RPMI8226 (cell line): ENCODE measurements at places on chromosomes 3 and 15.

DNA sequence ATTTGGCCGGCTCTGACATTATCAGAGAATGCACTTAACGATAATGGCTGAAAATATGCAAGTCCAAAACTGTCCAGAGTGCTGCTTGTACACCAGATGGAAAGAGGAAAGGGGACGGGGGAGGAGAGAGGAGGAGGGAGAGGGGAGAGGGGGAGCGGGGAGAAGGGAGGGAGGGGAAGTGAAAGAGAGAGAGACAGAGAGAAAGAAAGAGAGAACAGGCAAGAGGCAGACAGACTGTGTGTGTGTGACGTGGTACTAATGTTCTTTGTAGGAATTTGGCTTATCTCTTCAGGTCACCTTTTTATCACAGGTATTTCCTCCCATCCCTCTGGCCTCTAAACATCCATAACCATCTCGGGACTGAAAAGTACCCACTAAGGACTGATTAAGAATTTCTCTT lies 75.1 kb upstream of the LMOD3 start:
- no peak for DNase-seq

DNA sequence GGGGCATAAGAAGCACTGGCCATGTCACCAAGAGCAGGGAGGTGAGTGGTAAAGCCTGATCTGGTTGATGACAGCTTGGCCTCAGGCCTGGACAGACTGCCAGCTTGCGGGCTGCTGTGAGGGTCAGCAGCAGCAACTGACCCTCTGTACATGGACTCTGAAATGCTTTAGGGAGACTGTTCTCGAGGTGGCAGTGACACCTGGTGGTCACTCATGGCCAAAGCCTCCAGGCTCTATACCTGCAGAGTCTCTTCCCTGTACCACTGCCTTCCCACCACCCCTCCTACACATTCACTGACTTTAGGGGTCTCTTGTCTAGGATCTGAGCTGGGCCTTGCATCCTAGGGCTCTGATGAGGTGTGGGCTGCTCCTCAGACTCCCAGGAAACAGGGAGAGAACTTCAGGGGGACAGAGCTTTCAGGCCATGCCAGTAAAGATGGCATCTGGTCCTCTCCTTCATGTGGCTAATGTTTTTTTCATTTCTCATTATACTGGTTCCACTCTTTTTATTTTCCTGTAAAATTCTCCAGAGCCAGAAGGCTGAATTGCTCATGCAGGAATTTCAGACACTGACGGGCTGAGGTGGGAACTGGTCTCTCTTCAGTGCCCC lies 17.2 kb upstream of the TIMP4 start:
- peak; percentile 63 for DNase-seq

GRCh38 chr3:85589145-85589544 lies 630.4 kb downstream of the CADM2 start:
- no peak for DNase-seq

- DNase-seq, result no peak
Observed at GRCh38 chr3:140505213-140505612, 172.7 kb upstream of the TRIM42 start.

GRCh38 chr15:25742776-25743547 lies 120.2 kb downstream of the ATP10A start:
- no peak for DNase-seq

- DNase-seq, result no peak
Observed at GRCh38 chr3:10352146-10352911, 31.4 kb upstream of the SEC13 start.

- DNase-seq, result no peak
Observed at GRCh38 chr15:35693286-35693685, 147.3 kb upstream of the DPH6 start.

DNA sequence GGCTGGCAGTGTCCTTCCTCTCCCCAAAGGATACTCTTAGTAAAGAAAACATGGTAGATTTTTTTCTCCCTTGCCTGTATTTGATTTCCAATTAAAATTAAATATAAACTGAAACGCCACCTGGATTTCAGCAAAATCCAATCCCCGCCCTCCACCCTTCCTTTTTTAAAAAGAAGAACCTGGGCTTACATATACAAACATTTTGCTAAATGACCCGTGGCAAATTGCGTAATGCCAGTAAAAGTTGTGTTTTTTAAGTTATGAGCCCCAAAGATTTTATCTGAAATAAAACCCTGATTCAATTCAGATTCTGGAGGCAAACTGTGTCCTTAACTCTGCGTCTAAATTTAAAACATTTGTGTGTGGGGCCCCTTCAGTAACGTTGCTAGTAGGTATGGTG lies 403.0 kb downstream of the FOXP1 start:
- no peak for DNase-seq

GRCh38 chr3:180142041-180142440 lies 105.3 kb upstream of the PEX5L start:
- peak; percentile 19 for DNase-seq

DNA sequence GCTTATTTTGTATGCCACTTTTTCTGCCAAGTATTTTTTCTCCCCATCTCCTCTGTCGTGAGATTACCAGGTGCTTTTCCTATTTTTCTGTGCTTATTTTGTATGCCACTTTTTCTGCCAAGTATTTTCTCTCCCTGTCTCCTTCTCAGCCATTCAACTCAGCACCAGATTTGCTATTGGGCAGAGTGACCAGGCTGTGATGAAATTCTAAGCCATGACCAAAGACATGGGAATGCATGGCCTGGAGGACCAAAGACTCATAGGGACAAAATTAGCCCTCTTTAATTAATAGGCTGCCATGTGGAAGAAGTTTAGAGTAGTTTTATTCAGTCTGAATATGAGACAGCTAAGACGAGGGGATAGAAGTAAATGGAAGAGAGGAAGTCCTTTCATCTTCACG lies 257.4 kb downstream of the SQOR start:
- DNase-seq, result no peak

GRCh38 chr3:151318991-151319390 lies 2.4 kb upstream of the GPR87 start:
- DNase-seq, result no peak

DNA sequence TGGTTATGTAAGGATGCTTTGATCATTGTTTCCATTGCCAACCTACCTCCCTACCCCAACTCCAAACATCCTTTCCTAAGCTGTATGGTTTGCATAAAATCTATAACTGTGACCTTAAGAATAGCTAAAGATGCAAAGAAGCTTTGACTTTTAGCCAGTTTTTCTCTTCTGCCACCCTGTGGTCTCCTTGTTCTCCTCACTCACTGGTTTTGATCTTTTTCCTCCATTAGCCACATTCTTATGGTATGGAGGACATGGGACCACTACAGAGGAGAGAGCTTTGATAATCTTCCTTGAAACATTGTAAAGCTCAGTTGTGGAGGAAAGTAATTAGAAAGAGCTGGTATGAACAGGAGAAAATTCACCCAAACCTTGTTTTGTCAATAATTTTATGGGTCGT lies 115.9 kb downstream of the NEK11 start:
- DNase-seq, result no peak

- DNase-seq, result no peak
Observed at GRCh38 chr3:73813291-73813690, 188.6 kb upstream of the PDZRN3 start.

DNA sequence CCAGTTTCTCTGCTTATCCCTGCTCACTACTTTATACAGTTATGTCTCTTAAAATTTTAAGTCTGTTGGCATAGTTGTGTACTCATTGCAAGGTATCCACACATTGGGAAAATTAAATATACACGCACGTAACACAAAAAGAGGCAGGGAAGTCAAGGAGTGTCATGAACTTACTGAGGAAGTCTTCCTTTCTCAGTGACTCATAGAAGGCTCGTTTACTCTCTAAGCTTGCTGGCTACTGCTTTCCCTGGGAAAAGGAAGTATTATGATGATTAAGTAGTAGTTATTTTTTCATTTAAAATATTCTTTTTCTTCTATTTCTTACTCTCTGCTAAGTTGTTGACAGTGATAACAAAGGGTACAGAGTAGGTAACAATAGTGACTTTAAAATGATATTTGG lies 287.3 kb downstream of the UBE2E2 start:
- no peak for DNase-seq

- DNase-seq, result no peak
Observed at GRCh38 chr3:107797586-107797985, 274.8 kb downstream of the BBX start.

DNA sequence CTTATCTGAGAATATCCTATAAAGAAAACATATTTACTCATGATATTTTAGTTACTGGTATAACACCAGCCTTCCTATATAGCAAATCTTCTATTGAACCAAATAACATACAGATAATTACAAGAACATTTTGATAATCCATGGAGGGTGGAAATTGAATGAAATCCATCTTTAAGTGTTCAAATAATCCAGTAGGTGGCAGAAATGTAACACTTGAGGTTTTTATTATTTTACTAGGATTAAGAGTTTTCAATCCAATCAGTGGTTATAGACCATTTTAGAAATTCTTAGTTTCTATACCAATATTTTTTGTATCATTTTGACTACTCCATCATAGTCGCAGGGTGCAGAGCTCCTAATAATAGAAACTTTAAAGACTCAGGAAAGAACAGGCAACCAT lies 101.9 kb upstream of the KCNH8 start:
- DNase-seq, result no peak

DNA sequence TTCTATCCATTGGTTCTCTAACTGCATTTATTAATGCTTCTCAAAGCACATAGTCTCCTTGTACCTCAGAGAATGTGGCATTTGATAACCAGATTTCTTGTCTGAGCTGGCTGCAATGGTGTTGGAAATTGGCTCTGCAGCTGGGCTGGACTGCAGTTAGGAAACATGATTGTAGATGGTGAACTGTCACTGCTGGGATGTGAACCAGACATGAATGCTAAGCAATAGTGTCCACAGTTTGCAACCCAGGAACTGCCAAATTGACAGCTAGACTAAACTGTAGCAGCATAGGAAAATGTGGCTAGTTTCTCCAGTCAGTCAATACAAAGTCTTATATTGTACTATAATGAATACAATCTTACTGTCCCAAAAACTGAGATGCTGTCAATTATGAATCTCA lies 656.6 kb upstream of the GOLIM4 start:
- no peak for DNase-seq

GRCh38 chr3:52558436-52558835 lies 22.0 kb downstream of the UQCC5 start:
- no peak for DNase-seq

- no peak for DNase-seq
Observed at GRCh38 chr3:147656023-147656422, 246.9 kb downstream of the ZIC1 start.

GRCh38 chr15:84831613-84832012 lies 14.5 kb downstream of the ALPK3 start:
- no peak for DNase-seq

DNA sequence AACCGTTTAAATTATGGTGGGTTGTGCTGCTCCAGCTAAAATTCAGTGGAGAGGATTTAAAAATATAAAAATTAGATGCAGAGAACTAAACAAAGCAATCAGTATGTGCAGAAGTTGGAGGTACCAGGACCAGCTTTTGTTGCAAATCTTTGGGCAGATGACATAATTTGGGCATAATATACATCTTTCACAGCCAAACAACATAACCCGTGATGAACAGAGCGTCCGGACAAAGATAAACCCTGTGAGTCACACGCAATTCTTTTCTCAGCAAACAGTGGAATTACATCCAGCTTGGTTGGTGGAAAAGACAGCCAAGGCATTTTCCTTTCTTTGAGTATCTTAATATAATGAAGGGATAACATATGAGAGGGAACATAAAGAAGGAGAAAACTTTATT lies 419.4 kb upstream of the ADAMTS9 start:
- no peak for DNase-seq

DNA sequence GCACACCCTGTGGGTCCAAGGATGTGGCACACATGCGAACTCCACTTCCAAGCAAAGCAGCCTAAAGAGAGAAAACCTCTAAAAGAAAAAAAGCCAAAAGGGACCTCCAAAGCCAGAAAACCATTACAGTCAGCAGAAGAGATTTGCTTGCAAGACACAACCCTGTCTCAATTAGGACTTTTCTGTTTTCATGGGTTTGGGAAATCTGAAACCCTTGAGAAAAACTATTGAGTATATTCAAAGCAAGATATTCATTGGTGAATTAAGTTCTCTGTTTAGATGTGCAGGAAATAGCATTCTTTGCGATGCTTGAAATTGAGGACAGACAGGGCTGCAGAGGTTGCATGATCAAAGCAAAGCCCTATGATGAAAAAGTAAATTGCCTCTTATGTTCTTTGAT lies 10.2 kb upstream of the LDHAL6B start:
- DNase-seq, result no peak

DNA sequence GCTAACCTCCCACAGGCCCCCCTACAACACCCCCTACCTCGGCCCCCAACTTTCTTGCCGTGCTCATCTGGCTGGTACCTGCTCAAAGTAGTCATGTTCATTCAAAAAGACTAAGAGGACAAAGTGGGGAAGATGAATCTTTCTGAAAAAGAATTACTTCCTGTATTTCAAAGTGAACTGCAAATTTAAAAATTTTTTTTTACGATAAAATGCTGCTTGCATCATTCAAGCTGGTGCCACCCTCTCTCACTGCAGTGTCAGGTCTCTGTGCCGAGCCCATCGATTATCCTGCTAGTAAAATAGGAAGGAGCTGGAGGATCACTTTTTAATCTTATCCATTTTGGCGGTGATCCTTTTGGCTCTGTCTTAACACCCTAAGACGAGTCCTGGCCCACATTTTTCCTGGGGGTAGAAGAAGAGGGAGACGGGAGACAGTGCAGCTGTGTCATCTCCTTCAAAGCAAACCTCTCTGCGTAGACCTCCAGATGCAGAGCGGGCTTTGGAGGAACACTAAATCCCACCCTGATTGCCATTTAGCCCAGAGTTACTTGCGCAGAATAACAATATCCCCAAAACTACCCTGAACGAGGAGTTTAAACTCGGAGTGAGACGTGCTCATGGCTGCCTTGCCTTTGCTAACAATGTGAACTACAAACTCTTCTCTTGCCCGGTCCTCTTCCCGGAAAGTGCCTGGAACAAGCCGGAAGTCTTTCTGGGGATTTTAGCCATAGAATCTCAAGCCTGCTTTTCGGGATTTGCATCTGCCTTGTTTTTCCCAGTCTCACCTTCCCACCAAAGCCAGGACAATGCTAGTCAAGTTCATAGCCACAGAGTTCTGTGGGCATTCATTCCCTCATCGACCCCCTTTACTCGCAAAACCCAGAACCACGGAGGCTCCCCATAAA lies 66.2 kb upstream of the CGNL1 start:
- no peak for DNase-seq

DNA sequence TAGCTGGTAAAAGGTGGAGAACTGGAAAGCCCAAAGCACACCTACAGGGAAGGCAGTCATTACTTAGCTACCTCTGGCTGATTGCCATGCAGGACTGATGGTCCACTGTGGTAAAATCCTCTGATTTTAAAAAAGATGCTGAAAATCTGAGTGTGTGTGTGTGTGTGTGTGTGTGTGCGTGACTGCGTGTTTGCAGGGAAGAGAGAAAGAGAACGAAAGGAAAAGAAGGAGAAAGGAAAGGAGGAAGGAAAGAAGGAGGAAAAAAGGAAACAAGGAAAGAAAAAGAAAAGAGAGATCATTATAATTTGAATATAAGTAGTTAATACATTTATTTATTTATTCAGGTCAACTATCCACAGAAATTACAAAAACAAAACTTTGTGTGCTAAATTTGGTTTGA lies 488.7 kb upstream of the KCNMB2 start:
- no peak for DNase-seq

DNA sequence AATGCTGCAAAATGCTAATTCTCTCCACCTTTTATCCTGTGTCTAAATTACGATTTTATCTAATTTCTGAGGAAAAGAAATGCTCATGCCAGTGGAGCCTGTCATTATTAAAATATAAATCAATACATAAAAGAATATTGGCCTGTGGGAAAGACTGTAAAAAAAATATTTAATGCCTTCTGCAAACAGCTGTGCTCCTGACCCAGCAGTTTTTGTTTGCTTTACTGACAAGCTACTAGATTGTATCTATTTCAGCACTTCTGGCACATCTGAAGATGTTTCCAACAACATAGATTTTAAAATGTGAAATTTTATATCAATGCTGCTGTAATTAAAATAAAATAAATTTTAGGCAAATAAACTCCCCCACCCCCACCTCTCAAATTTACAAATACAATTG lies 493.6 kb upstream of the AGTR1 start:
- DNase-seq, result no peak
